Uterus (tissue), 4 donors: ENCODE measurements at places on chromosomes 2 and 18. TPM values are rescaled to one million over a fixed set of nuclear protein-coding genes. Genes with fewer than 3 reads are reported as not detected.

Gene SPC25
- 0.43 TPM for total RNA-seq

Gene YPEL5
- total RNA-seq = 121 TPM

Gene TMEM87B
- total RNA-seq = 6.7 TPM

Gene ZFP36L2
- 18.2 TPM for total RNA-seq

Gene ELOA2
- total RNA-seq = not detected

Gene MAPK4
- total RNA-seq = 0.29 TPM

Gene HMSD
- not detected for total RNA-seq

Gene DPYSL5
- not detected for total RNA-seq

Gene IL1RN
- not detected for total RNA-seq

Gene TMEM198
- 0.77 TPM for total RNA-seq

Gene VSNL1
- 1.8 TPM for total RNA-seq

Gene LINC00305
- not detected for total RNA-seq

Gene NMUR1
- not detected for total RNA-seq

Gene TUBB8B
- total RNA-seq = 0.46 TPM

Gene NOP58
- total RNA-seq = 26.8 TPM

Gene MEX3C
- 20.7 TPM for total RNA-seq

Gene CAPN13
- total RNA-seq = 0.76 TPM

Gene ZSWIM2
- total RNA-seq = not detected

Gene IL1RL1
- total RNA-seq = 9.6 TPM

Gene CROCC2
- 1.8 TPM for total RNA-seq

Gene XDH
- 0.35 TPM for total RNA-seq

Gene SLC9A4
- total RNA-seq = not detected

Gene TXNDC2
- not detected for total RNA-seq

Gene ACOXL
- not detected for total RNA-seq

Gene HJURP
- total RNA-seq = 13.0 TPM

Gene CNTNAP5
- total RNA-seq = not detected

Gene HOXD8
- 25.8 TPM for total RNA-seq

Gene KCNIP3
- total RNA-seq = 16.4 TPM

Gene CRYGC
- total RNA-seq = not detected

Gene OTOS
- total RNA-seq = not detected

Gene INPP5D
- 15.4 TPM for total RNA-seq
